Esophagus squamous epithelium (tissue), 5 donors: ENCODE measurements at places on chromosomes 4 and X.

- DNase-seq = no peak
These were observed 614.8 kb upstream of the DIPK2B start for GRCh38 chrX:45815441-45815840.

DNA sequence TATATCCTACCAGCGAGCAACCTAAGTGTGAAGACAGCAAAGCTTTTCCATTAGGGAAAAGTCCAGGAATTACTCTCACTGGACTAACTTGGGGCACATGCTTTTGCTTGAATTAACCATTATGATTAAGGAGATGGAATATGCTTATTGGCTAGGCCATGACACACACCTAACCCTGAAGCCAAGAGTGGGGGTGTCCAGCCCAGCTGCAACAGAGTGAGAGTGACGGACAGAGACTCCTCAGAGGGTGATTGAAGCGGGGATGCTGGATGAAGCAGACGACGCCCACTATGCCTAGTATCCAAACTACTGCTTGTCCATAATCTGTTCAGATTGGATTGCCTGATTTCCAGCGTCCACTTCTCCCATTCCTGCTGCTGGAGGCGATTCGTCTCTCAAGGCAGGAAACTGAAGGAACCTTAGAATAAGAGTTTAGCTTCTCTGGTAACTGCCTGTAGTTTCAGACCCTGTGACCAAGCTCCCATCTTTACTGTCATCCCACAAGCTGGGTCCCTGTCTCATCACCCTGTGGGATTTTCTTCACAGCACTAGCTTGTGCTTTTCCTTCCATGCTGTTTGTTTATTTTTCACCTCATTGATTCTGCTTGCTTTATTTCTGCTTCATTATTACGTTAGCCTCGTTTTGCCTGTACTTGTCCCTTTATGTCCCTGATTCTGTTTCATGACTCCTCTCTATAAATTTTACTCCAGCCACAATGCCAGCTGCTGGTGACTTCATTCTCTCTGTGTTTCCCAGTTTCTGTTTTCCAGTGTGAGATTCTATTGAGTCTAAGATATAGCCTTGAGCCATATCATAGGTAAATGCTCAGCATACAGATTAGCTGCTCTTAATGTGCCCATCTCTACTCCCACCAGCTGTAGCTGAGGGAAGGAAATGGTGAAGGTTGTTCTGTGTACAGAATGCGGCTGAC is 19.0 kb downstream of the FAM47E start:
- no peak for DNase-seq

DNA sequence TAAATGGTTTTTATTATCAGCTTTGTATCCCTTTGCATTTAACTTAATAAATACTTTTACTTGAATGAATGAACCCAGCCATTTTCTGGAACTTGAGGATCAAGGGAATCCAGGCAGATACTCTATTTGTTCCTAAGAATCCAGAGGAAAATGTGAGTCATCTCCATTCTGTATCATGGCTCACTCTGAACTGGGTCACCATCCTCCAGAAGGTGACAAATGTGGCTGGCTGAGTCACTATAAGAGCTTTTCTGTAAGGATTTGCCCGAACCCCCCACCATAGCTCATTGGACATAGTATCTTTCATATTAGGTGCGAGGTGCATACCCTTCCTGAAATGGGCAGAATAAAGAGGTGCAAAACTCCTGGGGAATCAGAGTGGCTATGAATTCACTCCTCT is 25.8 kb downstream of the RTL9 start:
- DNase-seq = no peak

- DNase-seq = no peak
These were observed 54.0 kb downstream of the ADRA2C start for GRCh38 chr4:3820016-3820805.

DNA sequence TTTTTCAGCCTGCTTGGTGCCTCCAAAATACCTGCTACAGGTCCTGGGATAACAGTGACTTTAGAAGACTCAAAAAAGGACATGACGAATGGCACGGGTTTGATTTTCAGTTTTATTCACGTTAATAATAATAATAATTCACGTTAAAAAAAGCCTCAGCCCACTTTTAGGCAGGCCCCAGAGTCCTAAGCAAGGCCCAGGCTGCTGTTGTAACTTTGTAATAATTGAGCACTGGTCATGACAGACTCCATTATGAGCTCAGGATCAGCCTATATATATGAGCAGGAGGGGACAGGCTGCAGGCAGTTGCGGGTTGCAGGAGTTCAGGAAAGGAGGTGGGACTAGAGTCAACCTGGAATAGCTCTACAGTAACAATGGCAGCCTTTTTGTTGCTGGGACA is at the start of gene TMEM31:
TSS of gene TMEM31 (plus strand) at position 301 of the 400 bp plus-strand sequence. CDS start 1,350 bp downstream, outside the sequence.
- no peak for DNase-seq

- DNase-seq = no peak
These were observed 274.9 kb upstream of the LDB2 start for GRCh38 chr4:17173300-17173699.

GRCh38 chr4:16731776-16732380 is 166.6 kb downstream of the LDB2 start:
- DNase-seq = no peak

DNA sequence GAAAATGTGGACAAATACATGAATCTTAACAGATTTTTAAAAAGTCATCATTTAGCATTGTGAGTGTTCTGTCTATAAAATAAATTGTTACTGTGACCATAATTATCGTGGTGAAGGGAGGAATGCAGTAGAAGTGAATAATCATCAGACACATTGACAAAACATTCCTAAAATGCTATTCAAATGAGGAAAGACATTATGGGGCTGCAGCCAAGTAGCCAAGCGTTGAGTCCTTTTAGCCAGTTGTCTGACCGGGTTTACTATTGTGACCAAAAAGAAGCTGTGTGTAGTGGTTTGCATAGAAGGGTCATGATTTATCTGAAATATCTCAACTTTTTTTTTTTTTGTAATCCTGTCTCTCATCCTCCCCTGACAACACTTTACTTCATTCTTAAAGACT is 19.5 kb downstream of the WWC2 start:
- DNase-seq = no peak

GRCh38 chr4:9949573-9949972 is 71.7 kb downstream of the SLC2A9 start:
- DNase-seq = no peak

DNA sequence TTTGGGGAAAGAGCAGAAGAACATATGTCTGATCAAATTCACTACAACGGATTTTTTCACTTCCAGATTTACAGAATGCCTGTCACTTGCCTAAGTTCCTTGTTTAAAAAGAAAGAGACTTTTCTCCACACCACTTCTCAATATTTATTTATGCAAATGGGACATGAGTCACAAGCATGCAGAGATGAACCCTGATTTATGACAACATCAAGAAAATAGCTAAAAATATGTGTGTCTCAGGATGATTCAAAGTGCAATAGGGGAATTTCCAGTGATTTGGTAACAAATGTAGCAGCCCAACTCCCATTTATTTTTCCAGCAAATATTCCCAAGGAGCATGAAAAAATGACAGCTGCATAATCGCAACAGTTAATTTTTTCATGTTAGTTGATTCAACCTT is 180.4 kb upstream of the FAT1 start:
- no peak for DNase-seq

- DNase-seq = no peak
These were observed 113.7 kb downstream of the ARAP2 start for GRCh38 chr4:36130641-36131040.
